Prostate gland (tissue), 2 donors: ENCODE measurements at places on chromosomes 2 and 18. TPM values are rescaled to one million over a fixed set of nuclear protein-coding genes. Genes with fewer than 3 reads are reported as not detected.

ZNF521 gene
- total RNA-seq: 41.5 TPM

ALPG gene
- total RNA-seq: not detected

TTC27 gene
- 13.0 TPM for total RNA-seq

GATA6 gene
- 9.8 TPM for total RNA-seq

HOXD12 gene
- 0.36 TPM for total RNA-seq
